ENCODE measurements at places on chromosomes 12 and 14. TPM values are rescaled to one million over a fixed set of nuclear protein-coding genes. Genes with fewer than 3 reads are reported as not detected.

DNA sequence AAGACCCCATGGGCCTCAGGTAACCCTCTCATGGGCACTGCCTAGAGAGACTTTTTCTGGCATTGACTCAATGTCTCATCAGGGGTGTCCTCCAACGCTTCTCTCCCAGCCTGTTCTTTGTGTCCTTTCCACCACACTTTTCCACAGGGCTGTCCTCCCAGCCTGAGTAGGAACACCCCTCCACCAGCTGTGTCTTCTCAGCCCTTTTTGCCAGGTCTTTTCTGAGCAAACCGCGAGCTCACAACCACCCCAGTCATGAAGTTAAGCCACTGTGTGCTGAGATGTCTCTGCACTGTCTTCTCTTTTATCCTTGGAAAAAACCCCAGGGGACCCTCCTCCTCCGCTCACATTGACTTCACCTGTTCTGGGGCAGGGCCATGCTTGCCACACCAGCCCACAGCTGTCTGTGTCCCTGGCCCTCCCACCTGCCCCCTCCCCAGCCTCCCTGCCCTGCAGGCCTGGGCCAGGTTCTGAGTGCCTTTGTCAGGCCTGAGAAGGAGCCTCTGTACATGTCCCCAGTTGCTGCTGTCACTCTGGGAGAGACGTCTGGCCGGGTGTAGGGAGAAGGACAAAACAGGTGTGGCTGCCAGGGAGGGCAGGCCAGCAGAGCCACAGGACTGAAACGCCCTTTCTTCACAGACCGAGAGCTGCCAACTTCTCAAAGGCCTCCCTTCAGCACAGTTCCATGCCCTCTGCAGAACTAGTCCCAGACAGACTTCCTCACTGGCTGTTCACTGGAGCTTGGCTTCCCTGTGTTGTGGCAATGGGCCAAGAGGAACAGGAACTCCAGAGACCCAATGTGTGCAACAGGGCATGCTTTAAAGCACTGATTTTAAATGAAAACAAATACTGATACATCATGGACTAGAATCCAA lies 50.5 kb upstream of the PNMA1 start:
- H3K4me3 ChIP-seq, result peak overlapping the region; percentile 34
- no peaks in the 10 kb centered on the region for H3K27me3 ChIP-seq
- peak overlapping the region; percentile 36 for H3K27ac ChIP-seq
- DNase-seq, result peak; percentile 83

DNA sequence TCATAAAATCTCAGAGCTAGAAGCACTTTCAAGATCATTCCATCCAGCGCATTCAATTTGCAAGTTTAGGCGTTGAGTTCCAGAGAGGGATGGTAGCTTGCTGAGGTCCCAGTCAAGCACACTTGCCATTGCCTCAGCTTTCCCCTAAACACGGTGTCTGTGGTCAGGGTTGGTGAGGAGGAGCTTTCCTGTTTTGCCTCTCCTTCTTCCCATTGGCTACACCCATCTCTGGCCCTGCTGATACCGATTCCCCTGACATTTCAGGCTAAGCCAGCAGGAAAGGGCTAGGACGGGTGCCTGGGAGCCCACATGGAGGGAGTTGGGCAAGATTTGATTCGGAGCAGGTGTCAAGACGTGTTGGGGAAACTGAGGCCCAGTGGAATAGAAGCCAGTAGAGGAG lies 9.1 kb downstream of the NFATC4 start:
- no peaks in the 10 kb centered on the region for H3K36me3 ChIP-seq
- H3K4me1 ChIP-seq, result no peaks in the 10 kb centered on the region
- no peak overlapping the region for H3K4me3 ChIP-seq
- no peak overlapping the region for H3K27ac ChIP-seq
- no peak for DNase-seq
- no peaks in the 10 kb centered on the region for H3K27me3 ChIP-seq

DNA sequence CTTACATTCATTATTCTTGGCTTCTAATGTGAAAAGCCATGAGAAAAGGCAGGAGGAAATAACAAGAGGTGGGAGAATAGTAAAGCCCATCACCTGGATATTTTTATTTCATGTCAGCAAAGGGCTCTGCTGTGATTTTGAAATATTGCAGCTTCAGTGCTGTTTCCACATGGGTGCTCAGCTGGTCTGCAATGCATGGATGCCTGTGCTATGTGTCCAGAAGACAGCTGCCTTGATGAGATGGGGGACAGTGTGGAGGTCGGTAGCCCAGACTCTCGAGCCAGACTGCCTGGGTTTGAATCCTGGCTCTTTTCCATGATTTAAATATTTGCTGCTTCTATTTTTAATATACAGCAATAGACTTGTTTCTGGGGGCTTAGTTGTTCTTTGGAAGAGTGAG lies 477.5 kb upstream of the GARIN6 start:
- no peak for DNase-seq
- no peaks in the 10 kb centered on the region for H3K4me1 ChIP-seq
- H3K27ac ChIP-seq, result no peak overlapping the region
- H3K27me3 ChIP-seq, result no peaks in the 10 kb centered on the region

DNA sequence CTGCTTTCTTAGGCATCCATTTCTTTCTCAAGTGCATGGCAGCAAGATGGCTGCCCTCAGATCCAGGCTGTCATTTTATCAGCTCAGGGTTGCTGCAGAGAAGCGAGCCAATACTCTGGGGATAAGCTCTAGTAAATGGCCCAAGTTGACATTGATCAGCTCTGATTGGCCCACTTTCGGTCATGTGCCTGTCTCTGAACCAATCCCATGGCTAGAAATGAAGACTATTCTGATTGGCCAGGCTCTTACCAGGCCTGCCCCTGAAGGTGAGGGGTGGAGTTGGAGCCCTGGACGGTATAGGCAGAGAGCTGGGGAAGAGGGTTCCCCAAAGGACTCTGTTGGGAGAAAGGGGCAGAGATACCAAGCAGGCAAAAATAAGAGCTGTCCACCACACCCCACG lies 41.4 kb downstream of the MYO1H start:
- no peak for DNase-seq
- no peaks in the 10 kb centered on the region for H3K27me3 ChIP-seq
- no peaks in the 10 kb centered on the region for H3K36me3 ChIP-seq
- H3K4me1 ChIP-seq, result peaks cover 2% of the 10 kb centered on the region
- H3K27ac ChIP-seq, result no peak overlapping the region
- no peak overlapping the region for H3K4me3 ChIP-seq

GRCh38 chr14:79028281-79028680 lies 858.1 kb downstream of the NRXN3 start:
- H3K27ac ChIP-seq, result no peak overlapping the region
- no peaks in the 10 kb centered on the region for H3K36me3 ChIP-seq
- H3K27me3 ChIP-seq, result no peaks in the 10 kb centered on the region
- no peak overlapping the region for H3K4me3 ChIP-seq

GRCh38 chr14:90666571-90666970 lies 149.7 kb downstream of the TTC7B start:
- no peak overlapping the region for H3K4me3 ChIP-seq
- H3K36me3 ChIP-seq, result peaks cover 5% of the 10 kb centered on the region
- no peaks in the 10 kb centered on the region for H3K4me1 ChIP-seq

DNA sequence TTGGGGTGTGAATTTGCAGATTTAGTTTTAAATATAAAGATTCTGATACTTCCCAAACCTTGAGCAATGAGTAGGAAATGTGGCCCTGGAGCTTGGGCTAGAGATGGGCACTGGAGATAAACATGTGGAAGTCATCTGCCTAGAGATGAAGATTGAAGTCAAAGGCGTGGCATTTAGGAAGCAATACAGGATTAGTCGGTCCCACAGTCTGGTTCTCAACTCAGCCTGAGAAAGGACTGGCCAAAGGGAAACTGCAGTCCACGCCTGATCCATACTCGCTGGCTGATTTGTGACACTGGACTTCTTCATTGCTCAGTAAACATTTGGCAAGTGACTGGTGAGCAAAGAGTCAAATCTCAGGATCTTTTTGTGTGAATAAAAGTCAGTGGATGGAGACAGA lies 268.2 kb upstream of the ATP2B1 start:
- H3K27ac ChIP-seq, result no peak overlapping the region
- peaks cover 4% of the 10 kb centered on the region for H3K4me1 ChIP-seq
- no peaks in the 10 kb centered on the region for H3K27me3 ChIP-seq
- no peak overlapping the region for H3K4me3 ChIP-seq
- DNase-seq, result no peak

DNA sequence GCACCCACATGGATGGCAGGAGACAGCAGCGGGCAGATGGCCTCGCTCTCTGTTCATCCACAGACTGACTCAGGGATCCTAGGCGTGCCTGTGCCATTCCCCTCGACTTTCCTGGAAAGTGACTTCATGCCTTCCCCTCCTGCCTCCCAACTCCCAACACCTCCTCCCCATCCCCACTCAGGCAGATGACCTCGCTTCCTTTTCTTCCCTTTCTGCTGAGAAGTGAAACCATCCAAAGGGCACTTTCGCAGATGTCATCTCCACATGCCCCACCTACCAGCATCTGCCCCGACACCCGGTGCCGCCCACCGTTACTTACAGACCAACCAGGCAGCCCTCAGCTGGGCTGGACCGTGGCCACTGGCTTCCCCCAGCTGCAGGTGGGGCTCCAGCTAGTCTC lies 29.6 kb downstream of the BEGAIN start:
- H3K4me1 ChIP-seq, result peaks cover 16% of the 10 kb centered on the region
- no peaks in the 10 kb centered on the region for H3K27me3 ChIP-seq
- DNase-seq, result no peak
- no peak overlapping the region for H3K27ac ChIP-seq

DNA sequence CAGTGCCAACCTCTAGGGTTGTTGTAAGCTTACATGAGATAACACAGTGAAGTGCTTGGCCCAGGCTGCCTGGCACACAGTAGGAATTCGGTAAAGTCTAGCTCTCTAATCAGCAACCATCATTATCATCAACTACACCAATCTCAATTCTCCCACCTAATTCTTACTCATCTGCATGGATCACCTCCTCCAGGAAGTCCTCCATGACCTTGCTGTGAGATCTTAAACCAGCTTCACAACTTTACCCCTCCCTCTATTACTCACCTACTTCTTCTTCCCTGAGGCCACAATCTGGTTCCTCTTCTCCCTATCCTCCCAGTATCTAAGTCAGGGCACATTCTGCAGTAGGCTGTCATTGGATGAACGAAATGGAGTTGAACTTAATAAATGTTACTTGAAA lies 67.3 kb downstream of the GSC start:
- no peak overlapping the region for H3K4me3 ChIP-seq
- H3K27me3 ChIP-seq, result peaks cover 27% of the 10 kb centered on the region
- DNase-seq, result no peak
- no peaks in the 10 kb centered on the region for H3K36me3 ChIP-seq
- H3K27ac ChIP-seq, result no peak overlapping the region
- H3K4me1 ChIP-seq, result no peaks in the 10 kb centered on the region

DNA sequence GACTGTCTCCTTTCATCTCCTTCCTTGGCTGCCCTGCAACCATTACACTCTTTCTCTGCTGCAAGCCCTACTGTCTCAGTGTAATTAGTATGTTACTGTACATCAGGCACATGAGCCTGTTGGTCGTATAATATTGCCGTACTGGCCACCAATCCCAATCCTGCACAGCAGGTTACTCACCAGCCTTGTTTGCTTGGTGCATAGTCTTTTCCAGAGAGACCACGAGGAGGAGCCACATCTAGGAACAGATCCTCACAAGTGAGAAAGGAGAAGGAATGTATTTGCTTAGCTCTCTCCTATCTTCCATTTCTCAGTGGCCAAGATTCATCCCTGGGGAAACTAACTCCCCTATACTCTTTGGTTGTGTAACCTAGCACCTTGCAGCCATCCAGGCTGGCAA lies 33.0 kb upstream of the BICDL1 start:
- no peak for DNase-seq
- H3K4me3 ChIP-seq, result no peak overlapping the region
- H3K27me3 ChIP-seq, result no peaks in the 10 kb centered on the region
- no peaks in the 10 kb centered on the region for H3K36me3 ChIP-seq
- H3K27ac ChIP-seq, result no peak overlapping the region

- H3K4me1 ChIP-seq, result no peaks in the 10 kb centered on the region
- no peak overlapping the region for H3K27ac ChIP-seq
- H3K27me3 ChIP-seq, result no peaks in the 10 kb centered on the region
- no peak for DNase-seq
- H3K4me3 ChIP-seq, result no peak overlapping the region
Observed at GRCh38 chr12:5210923-5211290, 167.2 kb downstream of the KCNA5 start.

- no peak overlapping the region for H3K4me3 ChIP-seq
- H3K27ac ChIP-seq, result peak overlapping the region; percentile 55
- DNase-seq, result peak; percentile 62
- H3K36me3 ChIP-seq, result no peaks in the 10 kb centered on the region
- H3K27me3 ChIP-seq, result no peaks in the 10 kb centered on the region
Observed at GRCh38 chr14:101068313-101069227, 165.0 kb upstream of the RTL1 start.

- H3K36me3 ChIP-seq, result no peaks in the 10 kb centered on the region
- no peak for DNase-seq
- no peaks in the 10 kb centered on the region for H3K4me1 ChIP-seq
- no peak overlapping the region for H3K4me3 ChIP-seq
- H3K27me3 ChIP-seq, result no peaks in the 10 kb centered on the region
Observed at GRCh38 chr12:100778967-100779590, 15.5 kb upstream of the ANO4 start.

- no peak overlapping the region for H3K27ac ChIP-seq
- peaks cover 17% of the 10 kb centered on the region for H3K4me1 ChIP-seq
- no peak overlapping the region for H3K4me3 ChIP-seq
- no peaks in the 10 kb centered on the region for H3K36me3 ChIP-seq
Observed at GRCh38 chr14:69387311-69387710, 10.8 kb downstream of the ERH start.

DNA sequence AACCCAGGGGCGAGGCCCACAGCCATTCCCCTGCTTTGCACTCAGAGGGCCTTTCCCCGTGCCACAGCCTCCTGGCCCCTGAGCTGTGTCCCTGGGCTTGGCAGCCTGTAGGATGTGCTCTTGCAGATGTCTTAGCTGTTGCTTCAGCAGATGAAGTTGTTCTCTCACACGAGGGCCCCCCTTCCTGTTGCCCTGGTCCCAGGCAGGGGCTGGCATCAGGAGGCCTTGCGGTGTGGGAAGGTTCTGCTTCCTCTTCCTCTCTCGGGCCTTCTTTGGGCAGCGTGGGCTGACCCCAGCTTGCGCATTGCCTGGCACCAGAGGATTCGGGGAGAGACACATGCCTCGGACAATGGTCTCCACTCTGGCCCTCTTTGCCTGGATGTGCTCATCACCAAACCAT lies 12.7 kb downstream of the PROX2 start:
- H3K4me1 ChIP-seq, result peaks cover 11% of the 10 kb centered on the region
- DNase-seq, result peak; percentile 77
- H3K4me3 ChIP-seq, result no peak overlapping the region
- H3K27me3 ChIP-seq, result no peaks in the 10 kb centered on the region
- H3K36me3 ChIP-seq, result no peaks in the 10 kb centered on the region
- no peak overlapping the region for H3K27ac ChIP-seq

HECTD4 gene
- 22.5 TPM for polyA plus RNA-seq

MLXIP gene
- polyA plus RNA-seq, result 7.8 TPM

VAMP1 gene
- 20.7 TPM for polyA plus RNA-seq

PLA2G1B gene
- 0.83 TPM for polyA plus RNA-seq
